ENCODE measurements at places on chromosomes 16 and 17. TPM values are rescaled to one million over a fixed set of nuclear protein-coding genes. Genes with fewer than 3 reads are reported as not detected.

The UTP4 gene
- 41.0 TPM for total RNA-seq

- no peak for DNase-seq
These were observed 39.3 kb upstream of the TAC4 start for GRCh38 chr17:49887086-49887743.

The PDILT gene
- not detected for total RNA-seq

The ZPBP2 gene
- not detected for total RNA-seq

The NUPR1 gene
- total RNA-seq, result not detected

The CCL4L2 gene
- not detected for total RNA-seq

DNA sequence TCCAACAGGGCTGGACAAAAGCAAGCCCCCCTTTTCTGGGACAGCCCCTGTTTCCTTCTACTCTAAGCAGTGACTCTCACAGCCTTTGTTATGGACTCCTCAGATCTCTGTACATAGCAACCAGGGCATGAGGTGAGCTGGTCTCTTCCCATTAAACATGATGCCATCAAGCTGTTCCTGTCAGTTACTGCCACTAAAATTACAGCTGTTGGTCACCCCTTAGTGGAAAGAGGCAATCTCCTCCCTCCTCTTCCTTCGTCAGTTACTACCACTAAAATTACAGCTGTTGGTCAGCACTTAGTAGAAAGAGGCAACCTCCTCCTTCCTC is 95.2 kb upstream of the SMIM36 start:
- DNase-seq, result no peak

DNA sequence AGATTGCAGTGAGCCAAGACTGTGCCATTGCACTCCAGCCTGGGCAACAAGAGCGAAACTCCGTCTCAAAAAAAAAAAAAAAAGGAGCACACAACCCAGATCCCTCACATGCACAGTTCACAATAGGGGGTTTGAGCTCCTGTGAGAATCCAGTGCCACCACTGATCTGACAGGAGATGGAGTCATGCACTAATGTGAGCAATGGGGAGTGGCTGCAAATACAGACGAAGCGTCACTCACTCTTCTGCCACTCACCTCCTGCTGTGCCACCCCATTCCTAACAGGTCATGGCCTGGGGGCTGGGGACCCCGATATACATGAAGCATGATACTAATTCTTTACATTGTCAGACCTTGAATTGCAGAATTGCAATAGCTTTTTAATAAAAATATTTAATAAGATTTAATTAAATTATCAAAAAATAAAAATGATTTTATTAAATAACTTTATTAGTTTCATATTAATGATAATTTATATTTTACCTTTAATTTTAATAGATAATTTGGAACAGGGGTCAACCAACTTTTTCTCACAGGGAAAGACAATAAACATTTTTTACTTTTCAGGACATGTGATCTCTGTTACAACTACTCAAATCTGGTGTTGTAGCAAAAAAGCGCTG is 171.4 kb downstream of the COPRS start:
- DNase-seq, result no peak

- DNase-seq, result no peak
These were observed 716 bp upstream of the HIC1 start for GRCh38 chr17:2054262-2054511.

DNA sequence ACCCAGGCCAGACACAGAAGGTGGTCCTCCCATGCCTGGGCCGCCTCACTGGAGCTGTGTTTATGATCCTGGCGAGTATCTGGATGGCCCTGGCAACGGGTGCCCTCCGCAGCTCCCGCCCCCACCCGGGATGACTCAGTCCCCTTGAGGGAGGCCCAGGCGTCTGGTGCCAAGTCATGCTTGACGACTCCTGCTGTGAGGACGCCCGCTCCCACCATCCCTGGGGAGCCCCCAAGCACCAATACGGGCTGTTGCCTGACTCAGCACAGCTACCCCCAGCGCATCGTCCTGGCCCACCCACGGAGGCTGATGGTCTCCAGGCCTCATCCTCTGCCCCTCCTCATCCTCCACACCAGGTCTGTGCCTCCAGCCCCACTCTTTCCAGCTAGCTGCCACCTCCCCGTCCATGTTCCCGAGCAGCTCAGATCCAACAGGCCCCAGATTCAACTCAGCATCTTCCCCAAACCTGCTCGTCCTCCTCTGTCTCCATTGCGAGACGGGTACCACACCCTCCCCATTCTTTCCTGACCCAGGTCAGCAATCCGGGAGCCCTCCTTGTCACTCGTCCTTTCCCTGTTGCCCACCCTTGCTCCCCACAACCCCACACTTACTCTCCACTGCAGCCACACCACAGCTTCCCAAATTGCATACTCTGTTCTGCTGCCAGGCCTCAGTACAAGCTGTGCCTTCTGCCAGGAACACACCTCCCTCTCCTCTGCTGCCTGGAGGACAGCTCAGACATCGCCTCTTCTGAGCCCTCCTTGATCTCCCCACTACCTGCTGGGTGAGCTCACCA is 2.6 kb downstream of the CAMKK1 start:
- peak; percentile 48 for DNase-seq

The PHLPP2 gene
- total RNA-seq, result 11.0 TPM

GRCh38 chr17:79126139-79126538 is 51.5 kb downstream of the ENGASE start:
- no peak for DNase-seq

GRCh38 chr17:64276961-64277505 is 14.0 kb upstream of the TEX2 start:
- DNase-seq, result no peak

The PRSS8 gene
- total RNA-seq, result 27.4 TPM

DNA sequence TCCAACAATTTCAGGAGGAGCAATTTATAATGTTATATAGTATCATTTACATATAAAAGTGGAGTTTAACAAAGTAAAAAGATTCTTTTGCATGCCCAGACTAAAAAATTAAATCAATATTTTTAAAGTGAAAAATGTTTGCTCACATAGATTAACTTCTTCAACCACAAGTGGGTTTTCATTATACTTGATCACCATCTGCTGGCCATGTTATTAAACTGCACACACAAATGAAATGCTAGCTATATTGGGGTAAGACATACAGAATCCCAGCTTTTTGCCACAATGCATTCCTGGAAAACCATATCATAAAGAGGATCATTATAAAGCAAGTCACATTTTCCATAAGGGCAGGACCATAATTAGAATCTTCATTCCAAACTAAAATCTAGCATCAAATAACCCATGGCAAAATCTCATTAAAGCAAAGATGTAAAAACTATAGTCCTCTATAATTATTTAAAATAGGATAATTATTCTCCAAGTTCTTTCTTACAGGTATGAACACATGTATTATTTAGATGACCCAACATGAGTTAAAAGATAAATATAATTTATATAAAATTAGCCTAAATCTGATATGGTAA is 26.3 kb downstream of the CEP112 start:
- DNase-seq, result no peak

DNA sequence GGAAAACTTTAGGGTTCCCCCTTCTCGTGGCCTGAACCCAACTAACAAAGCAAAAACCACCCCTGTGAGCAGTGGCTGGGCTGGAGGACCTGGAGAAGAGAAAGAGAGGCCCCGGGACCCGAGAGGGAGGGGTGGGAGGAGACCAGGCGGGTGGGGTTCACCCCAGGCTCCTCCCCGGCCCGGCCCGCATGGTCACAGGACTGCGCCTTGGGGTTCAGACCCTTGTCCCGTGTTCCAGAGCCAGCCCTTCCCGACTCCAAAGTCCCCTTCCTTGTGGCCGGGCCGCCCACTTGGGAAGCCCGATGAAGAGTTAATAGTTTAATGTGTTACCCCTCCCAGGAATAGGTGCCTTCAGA is 852 bp downstream of the MARVELD3 start:
- DNase-seq, result no peak

The HID1 gene
- 9.0 TPM for total RNA-seq

The SPIRE2 gene
- total RNA-seq, result 2.8 TPM

DNA sequence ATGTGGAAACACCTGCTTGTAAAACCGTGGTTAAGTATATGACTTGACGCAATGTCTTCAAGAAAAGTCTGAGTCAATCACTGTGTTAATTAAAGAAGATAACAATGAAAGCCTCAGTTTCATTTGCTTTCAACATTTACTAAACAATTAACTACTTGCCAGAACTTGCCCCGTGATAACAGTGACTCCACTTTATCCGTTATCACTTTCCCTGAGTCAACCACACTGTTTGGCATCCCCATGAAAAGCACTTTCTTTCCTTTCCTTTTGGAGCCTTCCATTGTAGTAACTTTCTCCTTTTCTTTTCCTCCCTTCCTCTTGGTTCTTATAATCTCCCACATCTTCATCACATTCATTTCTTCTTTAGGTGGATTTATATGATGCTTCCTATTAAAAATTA is 435.1 kb upstream of the GOT2 start:
- DNase-seq, result no peak

DNA sequence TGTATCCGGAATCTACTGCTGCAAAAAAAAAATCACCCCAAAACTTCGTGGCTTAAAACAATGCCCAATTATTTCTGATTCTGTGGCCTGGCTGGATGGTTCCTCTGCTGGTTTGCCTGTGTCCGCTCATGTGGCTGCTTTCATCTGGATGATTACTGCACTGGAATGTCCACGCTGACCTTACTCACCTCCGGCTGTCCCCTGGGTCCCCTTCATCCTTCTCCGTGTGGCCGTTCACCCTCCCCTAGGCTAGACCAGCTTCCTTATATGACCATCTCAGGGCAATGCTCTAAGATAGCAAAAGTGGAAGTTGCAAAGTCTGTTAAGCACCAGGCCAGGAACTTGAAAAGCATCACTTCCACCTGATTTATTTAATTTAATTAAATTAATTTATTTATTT is 31.4 kb upstream of the SPNS2 start:
- no peak for DNase-seq

GRCh38 chr16:75931043-75931442 is 204.8 kb upstream of the CPHXL start:
- no peak for DNase-seq

DNA sequence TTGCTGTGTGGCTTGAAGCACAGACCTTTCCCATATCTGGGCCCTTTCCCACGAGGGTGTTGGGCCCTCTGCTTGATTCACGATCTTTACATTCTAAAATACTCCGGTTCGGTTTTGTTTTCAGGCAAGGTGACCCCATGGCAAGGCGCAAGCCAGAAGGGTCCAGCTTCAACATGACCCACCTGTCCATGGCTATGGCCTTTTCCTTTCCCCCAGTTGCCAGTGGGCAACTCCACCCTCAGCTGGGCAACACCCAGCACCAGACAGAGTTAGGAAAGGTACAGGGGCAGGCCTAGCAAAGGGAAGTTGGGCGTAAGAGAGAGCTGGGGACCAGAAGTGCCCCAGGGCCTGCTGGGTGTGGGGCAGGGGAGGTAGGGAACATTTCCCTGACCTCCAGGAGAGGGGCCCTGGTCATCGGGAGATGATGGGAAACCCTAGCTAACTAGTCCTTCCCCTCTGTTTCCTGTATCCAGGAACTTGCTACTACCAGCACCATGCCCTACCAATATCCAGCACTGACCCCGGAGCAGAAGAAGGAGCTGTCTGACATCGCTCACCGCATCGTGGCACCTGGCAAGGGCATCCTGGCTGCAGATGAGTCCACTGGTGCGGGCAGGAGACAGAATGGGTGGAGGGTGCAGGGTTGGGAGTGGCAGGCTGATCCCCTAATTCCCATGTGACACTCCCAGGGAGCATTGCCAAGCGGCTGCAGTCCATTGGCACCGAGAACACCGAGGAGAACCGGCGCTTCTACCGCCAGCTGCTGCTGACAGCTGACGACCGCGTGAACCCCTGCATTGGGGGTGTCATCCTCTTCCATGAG is 1.4 kb downstream of the ALDOA start:
- DNase-seq, result no peak

The ZNF785 gene
- total RNA-seq, result 3.2 TPM

GRCh38 chr17:27956601-27957445 is 63.7 kb upstream of the LYRM9 start:
- DNase-seq, result no peak

The FBXW10 gene
- total RNA-seq, result not detected

- DNase-seq, result no peak
These were observed 94.4 kb downstream of the AATF start for GRCh38 chr17:37043201-37043600.

DNA sequence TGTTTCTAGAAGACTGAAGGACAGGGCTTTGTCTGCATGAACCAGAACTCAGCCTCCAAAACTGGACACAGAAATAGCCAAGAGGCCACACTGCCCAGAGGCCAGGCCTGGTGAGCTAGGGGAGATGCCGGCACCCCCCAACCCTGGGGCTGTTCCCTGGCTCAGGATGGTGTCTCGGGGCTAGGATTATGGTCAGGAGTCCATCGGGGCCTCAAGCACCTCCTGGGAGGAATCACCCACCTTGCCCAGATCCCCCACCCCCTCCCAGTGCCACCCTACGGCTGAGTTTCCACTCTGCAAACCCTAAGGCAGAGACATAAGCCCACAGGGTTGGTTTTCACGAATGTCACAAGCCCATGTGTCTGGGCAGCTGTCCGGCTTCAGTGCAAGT is 37.2 kb downstream of the SLC7A5 start:
- no peak for DNase-seq

The TIGD7 gene
- 1.8 TPM for total RNA-seq

DNA sequence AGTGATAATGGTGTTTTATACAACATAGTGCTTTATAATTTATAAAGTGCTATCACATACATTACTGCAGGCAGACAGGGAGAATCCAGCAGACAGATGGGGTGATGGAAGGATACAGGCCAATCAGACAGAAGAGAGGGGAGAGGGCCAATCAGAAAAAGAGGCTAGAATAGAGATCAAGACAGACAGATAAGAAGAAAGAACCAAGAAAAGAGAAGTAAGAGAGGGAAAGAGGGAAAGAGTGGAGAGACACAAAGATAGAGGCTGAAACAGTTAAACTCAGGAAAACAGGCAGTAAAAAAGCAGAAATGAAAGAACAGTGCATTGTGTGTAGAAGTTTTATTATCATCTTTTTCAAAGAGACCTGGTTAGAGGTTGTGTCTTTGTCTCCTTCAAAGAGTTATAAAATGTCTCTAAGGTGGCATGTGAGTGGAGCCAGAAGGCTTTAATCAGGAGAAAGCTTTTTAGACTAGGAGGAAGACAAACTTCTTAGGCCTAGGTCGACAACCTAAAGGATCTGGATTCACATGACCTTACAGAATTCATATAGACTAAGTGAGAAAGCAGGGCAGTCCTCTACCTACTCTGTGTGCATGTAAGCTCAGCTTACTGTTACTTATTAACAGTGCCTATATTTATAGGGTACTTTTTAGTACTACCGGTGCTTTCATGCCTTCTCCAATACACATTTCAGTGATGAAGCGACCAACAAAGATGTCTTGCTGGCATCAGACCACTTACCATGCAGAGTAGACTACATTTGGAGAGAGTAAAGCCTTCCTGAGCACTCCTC is 8.3 kb upstream of the CHD3 start:
- DNase-seq, result no peak

- DNase-seq, result no peak
These were observed 37.3 kb upstream of the FA2H start for GRCh38 chr16:74811911-74812310.

The ACE gene
- total RNA-seq, result 1.3 TPM

The TNFRSF17 gene
- not detected for total RNA-seq

GRCh38 chr16:67148656-67149275 is 2.0 kb downstream of the B3GNT9 start:
- no peak for DNase-seq

The SMIM36 gene
- total RNA-seq, result not detected

- DNase-seq, result no peak
These were observed 77.2 kb downstream of the AATF start for GRCh38 chr17:37025847-37026530.
